ENCODE measurements at places on chromosomes 2 and 18.
A peak's percentile ranks its signal among the peaks of the same experiment; 100 is the strongest.

GRCh38 chr2:159882130-159882745 lies 84.2 kb upstream of the CD302 start:
- no peak for DNase-seq

- no peak for DNase-seq
Measured at GRCh38 chr2:44927985-44928482, 13.5 kb upstream of the SIX3 start.

DNA sequence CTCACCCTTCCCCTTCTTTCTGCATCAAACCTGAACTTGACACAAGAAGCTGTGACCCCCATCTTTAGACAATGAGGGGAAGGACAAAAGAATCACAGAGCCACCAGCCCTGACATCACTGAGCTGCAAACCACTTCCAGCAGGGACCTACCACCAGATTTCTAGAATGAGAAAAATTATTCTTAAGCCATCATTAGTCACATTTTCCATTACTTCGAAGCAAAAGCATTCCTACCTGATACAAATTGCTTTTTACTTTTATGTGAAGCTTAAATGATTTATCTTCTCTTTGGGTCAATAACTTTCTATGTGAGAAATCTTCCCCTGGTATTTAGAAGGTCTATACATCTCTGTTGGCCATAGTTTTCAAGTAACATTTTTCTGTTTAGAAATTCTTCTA lies 134.8 kb downstream of the TCF4 start:
- DNase-seq = no peak

- DNase-seq = no peak
Measured at GRCh38 chr18:78378403-78378802, 601.2 kb upstream of the SALL3 start.

DNA sequence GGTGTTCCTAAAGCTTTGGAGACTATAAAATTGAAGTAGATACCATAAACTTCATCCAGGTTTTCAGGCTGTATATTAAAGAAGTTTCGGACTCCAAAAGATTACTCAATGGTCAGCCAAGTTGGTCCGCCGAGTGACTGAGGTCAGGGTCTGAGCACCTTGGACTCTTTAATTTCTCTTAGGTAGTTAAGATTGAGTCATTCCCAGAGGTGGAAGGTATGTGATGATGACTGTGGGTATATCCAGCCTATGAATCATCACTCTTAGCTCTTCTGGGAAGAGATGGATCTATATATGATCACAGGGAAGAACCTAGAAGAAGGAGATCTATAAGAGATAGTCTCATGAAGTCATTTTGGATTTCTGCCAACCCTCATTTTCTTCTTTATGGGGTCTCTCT lies 3.3 kb downstream of the ITGA6 start:
- no peak for DNase-seq

DNA sequence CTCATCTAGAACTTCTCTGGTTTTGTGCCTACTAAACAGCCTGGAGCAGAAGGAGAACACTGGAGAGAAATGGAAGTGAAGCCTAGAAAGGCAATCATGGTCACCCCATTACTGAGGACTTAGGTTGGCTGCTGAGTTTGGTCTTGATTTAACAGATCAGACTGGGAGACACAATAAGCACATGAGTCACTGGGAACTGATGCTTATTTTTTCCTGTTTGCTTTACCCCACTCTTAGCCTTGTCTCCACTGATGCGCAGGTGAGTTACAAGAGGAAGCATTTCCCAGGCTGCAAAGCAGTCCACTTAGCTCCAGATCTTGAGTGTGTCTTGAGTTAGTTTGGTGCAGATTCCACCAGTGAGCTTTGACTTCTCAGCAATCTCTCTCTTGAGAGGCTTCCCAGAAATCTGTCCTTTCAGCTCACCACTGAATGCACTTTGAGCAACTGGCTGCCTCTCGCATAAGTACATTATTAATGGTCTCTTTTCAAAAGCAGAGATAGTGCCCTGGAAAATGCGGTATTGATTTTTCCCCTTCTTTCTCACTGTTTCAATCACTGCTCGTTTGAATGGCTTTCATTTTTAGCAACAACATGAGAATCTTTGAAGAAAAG lies 390.2 kb upstream of the SETBP1 start:
- DNase-seq = no peak

DNA sequence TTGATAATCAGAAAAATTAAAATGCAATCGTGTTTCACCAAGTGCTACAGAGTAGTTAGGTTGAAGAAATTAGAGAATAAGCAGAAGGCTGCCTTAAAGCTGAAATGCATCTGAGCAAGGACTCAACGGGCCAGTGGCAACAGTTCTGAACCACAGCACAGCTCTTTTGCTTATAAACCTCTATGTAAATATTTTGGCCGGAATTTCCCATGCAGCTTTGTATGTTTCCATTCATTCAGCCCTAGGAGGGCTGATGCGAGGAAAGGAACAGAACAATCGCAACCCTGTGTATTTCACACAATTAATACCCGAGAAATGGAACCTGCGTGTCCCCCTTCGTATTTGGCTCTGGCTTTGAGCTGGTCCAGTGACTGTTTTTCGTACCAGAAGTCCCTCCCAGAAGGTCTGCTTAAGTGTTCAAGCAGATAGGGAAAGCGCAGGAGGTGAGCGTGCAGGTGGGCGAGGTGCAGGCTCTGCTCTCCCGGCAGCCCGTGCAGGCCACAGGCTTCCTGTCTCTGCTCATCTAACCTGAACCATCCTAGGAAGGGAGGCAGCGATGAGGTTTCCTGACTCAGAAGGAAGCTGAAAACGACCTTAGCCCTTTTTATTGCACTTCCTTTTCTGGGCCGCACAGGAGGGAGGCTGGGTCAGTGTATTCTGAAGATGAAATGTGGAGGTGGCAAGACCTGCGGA lies 67.3 kb downstream of the ASB1 start:
- DNase-seq = no peak

- DNase-seq = peak; percentile 66
Measured at GRCh38 chr2:102033031-102033749, 41.4 kb downstream of the IL1R2 start.

GRCh38 chr2:108414945-108415344 lies 34.1 kb upstream of the GCC2 start:
- DNase-seq = no peak

GRCh38 chr2:120770641-120771040 lies 35.0 kb downstream of the GLI2 start:
- no peak for DNase-seq

GRCh38 chr2:99386011-99386410 lies 48.8 kb downstream of the EIF5B start:
- DNase-seq = no peak

GRCh38 chr2:150646746-150647145 lies 159.3 kb upstream of the RND3 start:
- no peak for DNase-seq

GRCh38 chr2:3192281-3192818 lies 185.3 kb downstream of the EIPR1 start:
- DNase-seq = no peak

Measured in globus pallidus (tissue), 1 donor.